Osteocyte (in vitro differentiated cells): ENCODE measurements at places on chromosomes 1 and 21.

GRCh38 chr1:206679738-206680211, 4.9 kb upstream of the MAPKAPK2 start:
- peaks cover 2% of the 10 kb centered on the region for H3K36me3 ChIP-seq
- H3K27me3 ChIP-seq = peaks cover 37% of the 10 kb centered on the region
- DNase-seq = no peak
- no peak overlapping the region for H3K4me3 ChIP-seq
- no peak overlapping the region for H3K27ac ChIP-seq

DNA sequence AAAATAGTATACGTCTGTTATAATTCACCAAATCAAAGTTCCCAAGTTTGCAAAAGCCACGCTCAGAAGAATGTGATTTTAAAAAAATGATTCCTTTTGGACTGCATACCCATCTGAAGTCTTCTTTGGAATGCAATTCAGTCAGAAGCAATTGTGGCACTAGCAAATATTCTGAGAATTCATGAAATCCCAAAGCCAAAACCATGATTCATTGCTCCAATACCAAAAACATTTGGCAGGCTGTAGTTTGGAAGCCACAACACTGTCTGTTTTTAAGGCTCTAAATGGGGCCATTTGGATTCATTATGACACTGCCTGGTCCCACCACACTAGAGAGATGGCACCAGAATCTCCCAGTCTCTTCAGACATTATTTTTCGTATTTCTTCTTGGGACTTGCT, 21.8 kb upstream of the LRRC53 start:
- no peaks in the 10 kb centered on the region for H3K4me1 ChIP-seq
- DNase-seq = no peak
- no peaks in the 10 kb centered on the region for H3K36me3 ChIP-seq
- no peak overlapping the region for H3K4me3 ChIP-seq

- peaks cover 4% of the 10 kb centered on the region for H3K36me3 ChIP-seq
- H3K4me1 ChIP-seq = peaks cover 5% of the 10 kb centered on the region
- no peak for DNase-seq
- H3K27me3 ChIP-seq = peaks cover 6% of the 10 kb centered on the region
- H3K27ac ChIP-seq = no peak overlapping the region
Measured at GRCh38 chr1:17258758-17259130, 9.8 kb downstream of the PADI3 start.

DNA sequence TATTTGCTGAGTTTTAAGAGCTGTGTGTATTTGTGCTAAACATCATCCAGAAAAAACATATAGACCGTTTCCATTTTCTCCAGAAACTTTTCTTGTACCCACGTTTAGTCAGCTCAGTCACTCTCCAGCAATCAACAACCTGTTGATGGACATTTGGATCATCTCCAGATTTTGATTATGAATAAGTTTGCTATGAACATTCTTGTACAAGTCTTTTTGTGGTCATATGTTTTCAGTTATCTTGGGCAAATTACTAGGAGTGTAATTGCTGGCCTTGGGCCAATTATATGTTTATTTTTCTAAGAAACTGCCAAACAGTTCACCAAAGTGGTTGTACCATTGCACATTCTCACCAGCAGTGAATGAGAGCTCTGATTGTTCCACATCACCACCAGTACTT, 221.8 kb downstream of the CENPF start:
- DNase-seq = no peak
- H3K4me3 ChIP-seq = no peak overlapping the region
- H3K27me3 ChIP-seq = peaks cover 3% of the 10 kb centered on the region
- peaks cover 2% of the 10 kb centered on the region for H3K36me3 ChIP-seq
- peaks cover 3% of the 10 kb centered on the region for H3K4me1 ChIP-seq

- peaks cover 56% of the 10 kb centered on the region for H3K4me1 ChIP-seq
- peaks cover 11% of the 10 kb centered on the region for H3K36me3 ChIP-seq
- DNase-seq = no peak
- peak overlapping the region; percentile 74 for H3K27ac ChIP-seq
- no peaks in the 10 kb centered on the region for H3K27me3 ChIP-seq
Measured at GRCh38 chr1:156496211-156496761, 4.3 kb downstream of the MEF2D start.
